ENCODE measurements at places on chromosomes 4 and X.

DNA sequence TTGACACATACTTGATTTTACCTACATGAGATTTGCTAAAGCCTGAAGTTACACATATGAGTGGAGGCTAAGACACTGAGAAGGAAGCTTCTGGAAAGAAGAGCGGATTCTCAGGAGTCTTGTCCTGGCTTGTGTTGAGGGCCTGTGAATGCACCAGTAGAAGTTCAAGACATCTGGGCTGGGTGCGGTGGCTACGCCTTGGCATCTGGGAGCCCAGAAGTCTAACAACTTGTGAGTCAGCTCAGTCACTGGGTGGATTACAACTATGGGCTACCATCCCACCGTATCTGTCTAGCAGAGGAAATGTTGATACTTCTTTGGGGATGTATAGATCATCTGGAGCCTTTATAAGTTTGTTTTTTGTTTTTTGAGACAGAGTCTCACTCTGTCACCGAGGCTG lies 375.6 kb upstream of the SMIM31 start:
- DNase-seq: no peak

- DNase-seq: no peak
These were observed 135.7 kb downstream of the AASDH start for GRCh38 chr4:56251556-56251955.

DNA sequence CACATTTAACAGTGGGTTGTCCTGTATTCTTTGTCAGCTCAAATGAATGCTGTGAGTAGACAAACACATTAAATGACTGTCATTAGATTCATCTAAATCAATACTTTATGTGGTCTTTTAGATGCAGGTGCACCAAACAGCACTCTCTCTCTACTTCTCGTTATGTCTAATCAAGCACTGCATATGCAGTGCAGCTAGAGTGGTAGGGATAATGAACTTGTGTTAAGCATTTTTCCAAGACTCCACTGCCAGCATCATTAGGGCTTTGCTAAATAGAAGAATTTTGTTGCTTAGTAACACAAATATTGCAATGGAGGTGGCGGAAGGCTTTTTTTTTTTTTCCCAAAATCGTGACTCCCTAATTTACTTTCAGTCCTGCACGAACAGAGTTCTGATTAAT lies 447.0 kb upstream of the GALNT7 start:
- DNase-seq: no peak

DNA sequence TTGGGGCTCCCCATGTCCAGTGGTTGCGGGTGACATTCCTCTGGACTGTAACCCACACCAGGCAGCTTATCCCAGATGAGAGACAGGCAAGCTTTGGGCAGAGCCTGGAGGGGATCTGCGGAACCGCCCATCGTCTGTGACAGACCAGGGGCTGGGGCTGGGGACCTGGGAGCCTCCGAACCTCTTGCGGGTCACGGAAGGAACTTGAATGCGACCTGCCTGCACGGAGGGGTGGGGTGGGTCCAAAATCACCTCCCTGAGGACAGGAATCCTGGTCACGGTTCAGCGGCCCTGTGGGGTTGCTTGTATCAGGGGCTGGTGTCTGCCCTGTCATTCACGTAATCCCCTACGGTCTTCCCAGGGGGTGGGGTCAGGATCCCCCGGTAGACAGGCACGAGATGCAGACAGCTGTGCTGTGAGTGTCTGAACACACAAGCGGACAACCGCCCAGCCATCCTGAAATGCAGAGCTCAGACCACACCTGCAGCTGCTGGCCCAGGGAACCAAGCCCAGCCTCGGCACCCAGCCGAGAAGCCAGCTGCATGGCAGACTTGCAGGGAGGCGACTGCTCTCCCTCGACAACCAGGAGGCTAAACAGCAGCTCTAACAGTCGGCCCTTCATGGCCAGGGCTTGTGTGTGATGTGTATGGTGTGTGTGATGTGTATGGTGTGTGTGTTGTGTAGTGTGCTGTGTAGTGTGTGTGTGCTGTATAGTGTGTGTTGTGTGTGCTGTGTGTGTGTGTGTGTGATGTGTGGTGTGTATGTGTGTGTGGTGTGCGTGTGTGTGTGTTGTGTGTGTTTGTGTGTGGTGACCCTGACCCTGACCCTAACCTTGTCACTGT lies 105.9 kb upstream of the ADRA2C start:
- no peak for DNase-seq

DNA sequence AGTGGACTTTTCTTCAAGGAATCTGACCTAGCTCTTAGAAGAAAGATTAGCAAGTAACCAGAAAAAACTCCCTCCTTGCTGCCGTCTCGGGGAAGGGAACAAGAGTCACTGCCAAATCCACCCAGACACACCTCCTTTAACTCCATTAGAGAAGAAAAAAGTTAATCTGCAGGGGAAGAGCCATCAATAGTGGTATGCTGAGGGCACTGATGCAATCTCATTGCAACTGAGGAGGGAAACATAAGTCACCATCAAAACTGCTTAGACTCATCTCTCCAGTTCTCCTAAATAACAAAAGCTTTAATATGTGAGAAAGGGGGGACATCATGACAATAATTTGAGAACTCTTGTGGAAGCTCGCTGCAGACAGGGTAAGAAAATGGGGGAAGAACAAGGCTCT lies 49.3 kb upstream of the MAGED4B start:
- DNase-seq: no peak

- DNase-seq: peak; percentile 20
These were observed 100.8 kb upstream of the EOLA2 start for GRCh38 chrX:150038986-150039599.

DNA sequence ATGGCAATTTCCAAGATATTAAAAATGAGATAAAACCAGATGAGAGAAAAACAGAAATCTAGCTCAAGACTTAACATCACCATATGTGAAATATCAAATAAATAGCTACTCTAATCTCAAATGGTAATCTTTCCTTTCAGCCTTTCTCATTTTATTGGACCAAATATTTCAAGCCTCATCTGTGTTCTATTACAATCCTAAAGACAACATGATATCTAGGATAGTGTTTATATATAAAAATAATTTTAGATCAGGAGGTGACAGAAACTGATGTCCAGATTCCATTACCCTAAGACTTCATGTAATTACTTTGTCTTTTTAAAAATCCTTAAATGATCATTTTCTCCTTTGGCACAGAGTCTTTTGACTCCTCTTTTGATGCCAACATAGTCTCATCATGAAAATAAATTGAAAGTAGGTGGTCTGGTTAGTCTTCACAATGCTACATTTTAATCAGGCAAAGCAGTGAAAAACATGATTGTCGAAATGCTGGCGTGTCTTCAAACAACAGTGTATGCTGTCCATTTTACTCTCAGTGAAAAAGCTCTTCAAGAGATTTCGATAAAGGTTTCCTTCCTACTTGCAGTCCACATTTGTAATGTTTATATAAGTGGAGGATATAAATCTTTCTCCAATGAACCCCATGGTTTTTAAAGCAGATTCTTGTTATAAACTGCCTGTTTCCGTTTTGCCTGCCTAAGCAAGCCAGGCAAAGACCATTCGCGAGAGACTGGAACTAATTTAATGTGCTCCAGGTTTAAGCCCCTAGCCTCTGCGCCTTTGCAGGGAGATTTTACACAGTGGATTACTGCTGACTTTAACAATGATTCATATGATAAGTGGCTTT lies 169.8 kb downstream of the SCFD2 start:
- no peak for DNase-seq
